Stimulated activated CD8-positive, alpha-beta memory T cell treated with anti-CD3 and anti-CD28 coated beads, Interleukin-4, amount 100 ng/mL, for 1 hour (primary cell): ENCODE measurements at places on chromosomes 4 and X.

- DNase-seq, result no peak
These were observed 184.7 kb upstream of the HCCS start for GRCh38 chrX:10926404-10926803.

DNA sequence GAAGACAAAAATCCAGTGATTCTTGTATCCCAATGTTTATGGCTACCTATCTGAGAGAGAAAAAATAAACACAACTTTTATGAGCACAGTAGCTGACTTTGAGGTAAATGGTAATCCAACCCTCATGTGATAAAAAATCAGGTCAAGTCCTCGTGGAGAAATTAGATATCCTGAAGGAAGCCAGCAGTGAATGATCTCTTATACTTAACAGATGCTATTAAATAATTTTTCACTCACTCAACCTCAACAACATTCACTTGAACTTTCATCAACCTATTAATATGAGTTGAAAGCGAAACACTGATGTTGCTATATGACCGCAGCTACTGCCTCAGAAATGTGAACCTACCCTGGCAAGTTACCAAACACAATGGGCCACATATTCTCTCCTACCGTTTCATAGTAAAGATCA, 105.4 kb downstream of the GPC3 start:
- no peak for DNase-seq

DNA sequence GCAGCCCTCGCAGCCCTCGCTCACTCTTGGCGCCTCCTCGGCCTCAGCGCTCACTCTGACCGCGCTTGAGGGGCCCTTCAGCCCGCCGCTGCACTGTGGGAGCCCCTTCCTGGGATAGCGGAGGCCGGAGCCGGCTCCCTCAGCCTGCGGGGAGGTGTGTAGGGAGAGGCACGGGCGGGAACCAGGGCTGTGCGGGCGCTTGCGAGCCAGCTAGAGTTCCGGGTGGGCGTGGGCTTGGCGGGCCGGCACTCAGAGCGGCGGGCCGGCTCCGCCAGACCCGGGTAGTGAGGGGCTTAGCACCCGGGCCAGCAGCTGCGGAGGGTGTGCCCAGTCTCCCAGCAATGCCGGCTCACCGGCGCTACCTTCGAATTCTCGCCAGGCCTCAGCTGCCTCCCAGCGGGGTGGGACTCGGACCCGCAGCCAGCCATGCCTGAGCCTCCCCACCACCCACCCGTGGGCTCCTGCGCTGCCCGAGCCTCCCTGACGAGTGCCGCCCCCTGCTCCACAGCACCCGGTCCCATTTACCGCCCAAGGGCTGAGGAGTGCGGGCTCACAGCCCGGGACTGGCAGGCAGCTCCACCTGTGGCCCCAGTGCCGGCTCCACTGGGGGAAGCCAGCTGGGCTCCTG, 1.4 kb upstream of the AADAT start:
- DNase-seq, result no peak

DNA sequence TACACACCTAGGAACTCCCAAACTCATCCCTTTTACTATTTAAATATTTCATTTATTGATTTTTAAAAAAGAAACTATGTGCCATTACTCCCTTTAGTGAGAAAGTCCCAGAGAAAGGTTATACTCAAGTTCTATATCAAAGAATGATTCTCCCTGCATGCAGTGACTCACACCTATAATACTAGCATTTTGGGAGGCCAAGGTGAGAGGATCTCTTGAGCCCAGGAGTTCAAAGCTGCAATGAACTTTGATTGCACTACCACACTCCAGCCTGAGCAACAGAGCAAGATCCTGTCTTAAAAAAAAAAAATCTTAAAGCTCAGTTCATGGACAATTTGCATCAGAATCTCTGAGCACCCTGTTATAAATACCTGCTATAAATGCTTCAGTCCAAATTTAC, 9.2 kb upstream of the RBPJ start:
- no peak for DNase-seq

DNA sequence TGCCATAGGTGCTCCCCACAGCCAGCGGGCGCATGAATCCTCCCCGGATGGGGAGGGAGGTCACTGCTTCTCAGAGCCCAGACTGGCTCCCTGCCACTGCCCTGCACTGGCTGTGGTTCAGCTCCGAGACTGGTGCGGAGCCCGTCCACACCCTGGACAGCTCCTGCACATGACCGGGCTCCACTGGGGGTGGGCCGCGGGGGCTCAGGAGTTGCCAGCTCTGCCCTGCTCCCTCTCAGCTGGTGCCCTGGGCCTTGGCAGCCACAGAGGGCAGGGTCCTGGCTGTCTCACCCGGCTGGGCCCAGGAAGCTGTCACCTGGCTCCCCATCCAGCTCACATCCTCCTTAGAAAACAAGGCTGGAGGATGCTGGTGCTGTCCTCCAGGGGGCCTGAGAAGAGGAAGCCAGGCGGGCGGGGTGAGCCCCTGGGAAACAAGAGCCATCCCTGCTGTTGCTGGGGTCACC, 64.9 kb upstream of the ADRA2C start:
- no peak for DNase-seq
